HCEC 1CT (cell line): ENCODE measurements at places on chromosomes 3 and 15.

GRCh38 chr3:195794708-195795107 lies 17.0 kb downstream of the MUC4 start:
- no peak for DNase-seq

GRCh38 chr15:64624242-64624641 lies 151.1 kb downstream of the RBPMS2 start:
- no peak for DNase-seq

DNA sequence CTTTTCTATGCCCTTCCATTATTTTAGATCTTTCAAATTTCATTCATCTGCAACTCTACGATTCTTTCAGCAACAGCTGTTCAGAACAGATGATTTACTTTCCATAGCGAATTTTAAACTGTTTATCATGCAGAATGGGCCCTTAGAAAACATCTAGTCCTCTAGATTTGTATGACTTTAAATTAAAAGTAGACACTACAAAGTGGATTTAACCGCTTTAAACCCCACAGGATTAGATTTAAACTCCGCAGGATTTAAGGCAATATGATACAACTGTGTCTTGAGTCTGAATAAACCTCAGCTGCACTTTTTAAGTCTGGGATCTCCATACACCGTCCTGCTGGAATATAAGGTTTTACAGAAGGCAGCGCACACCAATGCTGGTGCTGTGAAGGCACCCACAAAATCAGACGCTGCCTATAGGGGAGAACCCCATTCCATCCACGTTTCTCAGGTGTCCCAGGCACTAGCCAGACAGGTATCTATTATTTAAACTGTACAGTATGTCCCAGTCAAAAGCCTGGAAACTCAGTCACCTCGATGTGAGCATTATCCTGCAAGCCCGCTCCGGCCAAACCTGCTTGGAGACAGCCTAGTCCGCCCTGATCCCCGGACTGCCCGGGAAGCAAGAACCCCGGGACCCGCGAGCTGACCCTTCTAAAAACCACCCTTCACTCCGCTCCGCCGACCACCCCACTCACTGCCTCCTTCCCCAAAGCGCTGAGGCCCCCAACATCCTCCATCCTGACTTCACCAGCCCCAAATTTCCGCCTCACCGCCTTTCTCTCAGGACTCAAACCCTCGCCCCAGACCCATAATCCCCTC lies 768 bp downstream of the ANO10 start:
- DNase-seq = peak; percentile 9

DNA sequence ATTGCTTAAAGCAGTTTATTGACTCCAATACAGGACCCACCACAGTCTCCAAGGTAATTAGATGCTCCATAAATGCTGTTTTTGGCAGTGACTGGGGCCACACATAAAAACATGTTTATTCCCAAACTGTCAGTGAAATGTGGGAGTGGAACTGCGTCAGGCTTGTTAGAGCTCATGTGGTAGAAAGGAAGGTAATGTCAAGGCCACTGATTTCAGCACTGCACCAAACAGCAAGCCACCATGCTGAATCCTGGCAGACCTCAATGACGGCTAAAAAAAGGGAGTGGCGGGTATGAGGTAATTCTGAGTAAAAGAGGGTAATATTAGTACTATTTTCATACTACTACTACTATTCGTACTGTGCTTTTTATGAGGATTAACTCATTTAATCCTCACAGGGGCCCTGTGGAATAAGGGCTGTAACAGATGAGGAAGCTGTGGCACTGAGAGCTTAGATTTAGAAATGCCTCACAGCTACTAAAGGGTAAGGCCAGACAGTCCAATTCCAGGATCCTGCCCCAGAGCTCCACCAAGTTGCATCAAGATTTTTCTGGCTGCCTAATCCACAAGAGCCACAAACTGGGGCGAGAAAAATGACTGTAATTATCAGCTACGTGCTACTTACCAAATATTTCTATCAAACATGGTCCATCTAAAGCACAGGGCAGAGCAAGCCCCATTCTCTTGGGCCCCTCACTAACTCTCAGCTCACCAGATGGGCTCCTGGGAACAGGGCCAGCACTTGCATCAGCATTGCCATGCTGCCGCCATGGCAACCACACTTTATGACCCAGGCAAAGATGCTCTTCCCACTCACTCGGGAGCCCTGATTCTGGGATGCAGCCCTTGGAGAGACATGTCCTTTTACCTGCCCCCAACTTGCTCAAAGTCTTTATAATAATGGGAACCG lies 83.6 kb upstream of the SPATA12 start:
- peak; percentile 29 for DNase-seq

DNA sequence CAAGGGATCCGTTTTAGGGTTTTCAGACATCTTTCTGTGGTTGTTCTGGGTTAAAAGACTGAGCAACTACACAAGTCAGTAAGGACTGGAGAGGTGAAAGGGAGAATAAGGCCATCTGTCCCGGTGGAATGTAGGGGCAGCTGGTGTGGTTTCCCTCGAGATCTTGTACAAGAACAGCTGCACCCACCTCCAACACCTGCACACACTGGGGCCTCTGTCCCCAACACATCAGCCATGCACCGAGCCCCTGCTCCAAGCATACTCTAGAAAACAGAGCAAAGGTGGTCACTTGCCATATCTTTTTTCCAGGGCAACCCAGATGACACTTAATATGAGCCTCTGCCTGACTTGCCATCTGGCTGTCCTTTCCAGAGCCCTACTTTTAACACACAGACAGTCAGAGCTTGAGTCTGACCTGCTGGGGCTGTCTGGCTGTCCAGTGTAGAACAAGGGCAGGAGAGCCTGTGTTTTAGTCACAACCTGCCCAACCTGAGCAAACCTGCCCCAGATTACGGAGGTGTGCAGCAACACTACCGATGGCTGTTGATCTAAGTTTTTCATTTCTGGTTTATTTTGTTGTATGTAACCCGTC lies 12.2 kb downstream of the MAN2A2 start:
- DNase-seq = no peak

GRCh38 chr15:60407415-60407805 lies 9.6 kb upstream of the ANXA2 start:
- peak; percentile 91 for DNase-seq

DNA sequence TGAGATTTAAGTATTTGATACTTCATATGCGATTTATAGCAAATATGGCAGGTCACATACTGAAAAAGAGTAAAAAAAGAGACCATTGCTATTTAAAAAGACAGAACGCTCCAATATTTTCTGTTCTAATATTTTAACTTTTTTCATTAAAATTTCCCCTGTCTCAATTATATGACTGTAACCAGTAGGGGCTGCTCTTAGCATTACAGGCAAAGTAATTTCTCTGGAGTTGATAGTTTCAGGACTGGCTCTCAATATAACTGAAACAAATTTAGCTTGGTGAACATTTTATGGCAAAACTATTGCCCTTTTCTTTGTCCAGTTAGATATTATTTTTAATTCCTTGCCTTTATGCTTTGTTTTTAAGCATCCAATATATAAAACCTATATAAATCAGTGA lies 286.3 kb upstream of the ROBO2 start:
- DNase-seq = peak; percentile 3

- no peak for DNase-seq
These were observed 173.8 kb downstream of the ADAMTS17 start for GRCh38 chr15:100167884-100168375.

DNA sequence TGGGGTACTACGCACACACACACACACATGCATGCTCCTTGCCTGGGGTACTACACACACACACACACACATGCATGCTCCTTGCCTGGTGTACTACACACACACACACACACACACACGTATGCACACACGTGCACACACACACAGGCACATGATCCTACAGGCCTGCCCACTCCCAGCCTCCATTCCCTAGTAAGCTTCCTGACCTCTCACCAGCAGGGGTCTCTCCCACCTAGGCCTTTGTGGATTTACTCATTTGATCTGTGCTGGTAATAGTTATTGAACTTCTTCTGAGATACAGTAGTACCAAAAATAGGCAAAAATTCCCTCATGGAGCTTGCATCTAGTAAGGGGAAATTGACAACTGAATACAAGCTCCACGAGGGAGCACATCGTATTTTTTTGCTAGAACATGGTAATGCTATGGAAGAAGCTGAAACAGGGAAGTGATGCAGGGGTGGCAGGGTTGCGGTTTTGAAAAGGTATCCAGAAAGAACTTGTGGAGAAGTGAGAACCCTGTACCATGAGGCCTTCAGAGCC lies 19.1 kb downstream of the TTC21A start:
- DNase-seq = peak; percentile 51

DNA sequence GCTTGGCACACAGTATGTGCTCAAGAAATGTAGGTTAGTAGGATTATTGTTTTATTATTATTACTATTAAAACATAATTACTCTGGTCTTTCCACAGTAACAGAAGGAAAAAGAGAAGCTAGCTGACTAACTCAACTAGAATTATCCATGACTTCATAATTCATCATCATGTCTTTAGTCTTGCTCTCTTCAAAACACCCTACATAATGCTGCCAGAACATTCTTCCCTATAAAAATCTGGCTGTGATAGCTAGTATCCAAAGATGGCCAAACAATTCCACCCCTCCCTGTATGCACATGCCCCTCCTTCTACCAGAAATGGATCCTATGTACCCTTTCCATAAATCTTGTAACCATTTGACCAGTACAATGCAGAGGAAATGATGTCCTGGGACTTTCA lies 48.8 kb upstream of the SRGAP3 start:
- peak; percentile 51 for DNase-seq

DNA sequence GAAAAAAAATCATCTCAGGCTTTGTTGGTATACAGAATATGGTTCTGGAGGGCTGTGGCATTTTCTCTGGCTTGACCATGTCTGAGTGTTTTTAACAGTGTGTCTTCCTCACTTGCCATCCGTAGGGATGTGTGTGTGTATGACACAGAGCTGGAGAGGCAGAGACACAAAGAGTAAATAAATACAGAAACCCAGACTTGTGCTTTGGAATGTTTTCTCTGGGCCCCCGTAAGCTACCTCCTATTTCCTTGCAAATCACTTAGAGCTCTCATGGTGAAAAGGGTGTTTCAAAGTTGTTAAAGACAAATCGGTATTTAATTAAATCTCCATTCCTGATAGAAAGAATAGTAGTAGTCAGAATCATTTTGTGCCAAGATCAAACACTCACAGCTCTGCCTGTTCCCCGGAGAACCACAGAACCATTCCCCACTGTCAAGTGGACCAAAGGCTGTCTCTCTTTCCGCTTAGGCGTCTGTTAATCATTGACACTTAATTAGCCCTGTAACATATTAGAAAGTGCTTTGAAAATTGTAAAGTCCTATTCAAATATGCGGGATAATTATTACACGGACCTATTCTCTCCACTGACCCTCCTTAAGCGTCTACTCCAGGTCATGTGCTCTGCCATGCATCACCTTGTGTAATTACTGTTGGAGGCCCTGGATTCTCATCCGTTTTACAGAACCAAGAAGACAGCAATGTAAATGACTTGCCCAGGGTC lies 313.6 kb upstream of the TLE3 start:
- DNase-seq = no peak

- DNase-seq = no peak
These were observed 78.1 kb downstream of the LSM3 start for GRCh38 chr3:14256561-14257342.

DNA sequence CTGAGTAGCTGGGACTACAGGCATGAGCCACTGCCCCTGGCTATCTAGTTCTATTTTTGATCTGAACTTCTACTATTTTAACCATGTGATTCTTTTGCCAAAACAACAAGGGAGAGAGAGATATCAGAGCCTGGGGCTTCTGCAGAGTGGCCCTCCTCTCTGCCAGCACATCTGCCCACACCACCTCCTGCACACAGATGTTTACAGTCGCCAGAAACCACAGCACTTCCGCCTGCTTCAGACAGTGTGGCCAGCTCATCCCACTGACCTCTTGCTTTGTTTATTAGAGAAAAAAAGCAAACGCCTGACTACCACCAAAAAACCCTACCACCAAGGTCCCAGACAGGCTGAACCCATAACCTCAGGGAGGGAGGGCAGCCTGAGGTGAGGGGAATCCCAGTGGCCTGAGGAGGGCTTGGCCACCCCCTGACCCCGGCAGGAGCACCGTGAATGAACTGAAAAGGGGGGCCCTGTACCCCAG lies 85.9 kb upstream of the ABHD2 start:
- DNase-seq = peak; percentile 87

DNA sequence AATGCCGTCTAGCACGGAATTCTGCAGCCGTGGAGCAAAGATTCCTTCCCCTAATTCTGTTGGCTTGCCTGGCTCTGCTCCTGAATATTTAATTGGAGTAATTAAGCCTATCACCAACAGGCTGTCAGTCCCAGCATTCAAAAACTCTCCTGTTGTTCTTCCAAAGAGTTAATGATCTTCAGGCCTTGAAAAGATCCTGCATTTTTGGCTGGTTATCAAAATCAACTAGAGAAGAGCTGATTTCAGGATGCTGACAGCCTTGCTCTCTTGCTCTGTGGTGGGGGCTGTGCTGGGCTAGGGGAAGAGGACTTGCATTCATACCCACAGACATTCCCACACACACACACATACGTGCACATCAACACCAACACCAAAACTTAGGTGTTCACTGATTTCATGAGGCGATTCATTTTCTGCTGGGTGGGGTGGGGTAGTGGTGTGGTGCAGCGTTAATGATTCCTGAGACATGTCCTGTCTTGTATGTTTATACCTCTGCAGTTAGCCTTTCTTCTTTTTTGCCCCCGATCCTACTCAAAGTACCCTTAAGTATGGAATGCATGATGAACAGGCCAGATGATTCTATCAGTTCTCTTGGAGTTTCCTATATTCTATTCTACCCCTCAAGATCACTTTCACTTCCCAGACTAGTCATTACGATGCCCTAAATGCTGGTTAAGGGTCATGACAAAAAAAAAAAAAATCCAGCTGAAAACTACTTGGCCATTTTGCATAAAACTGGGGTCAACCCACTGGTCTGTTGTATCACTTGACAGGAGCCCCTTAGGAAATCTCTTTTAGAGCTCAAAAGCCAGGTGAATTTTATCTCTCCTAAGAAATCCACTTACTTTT lies 42.3 kb downstream of the CPN2 start:
- no peak for DNase-seq

- no peak for DNase-seq
These were observed 120.6 kb downstream of the PPM1L start for GRCh38 chr3:160876643-160877042.
